ENCODE measurements at places on chromosomes 5 and 9. TPM values are rescaled to one million over a fixed set of nuclear protein-coding genes. Genes with fewer than 3 reads are reported as not detected.

CATSPER3 gene
- 0.32 TPM for total RNA-seq

PTPRD gene
- 7.8 TPM for total RNA-seq

SLC1A1 gene
- 2.5 TPM for total RNA-seq

ITK gene
- total RNA-seq: 0.13 TPM

TRPM3 gene
- 0.16 TPM for total RNA-seq

MAP1B gene
- total RNA-seq: 49.7 TPM

SNCB gene
- total RNA-seq: not detected

CAMK2A gene
- 17.1 TPM for total RNA-seq

Data from Right ventricle myocardium superior (tissue), 1 donor.